HT-29 (cell line): ENCODE measurements at places on chromosomes 7 and 10.
A peak's percentile ranks its signal among the peaks of the same experiment; 100 is the strongest.

DNA sequence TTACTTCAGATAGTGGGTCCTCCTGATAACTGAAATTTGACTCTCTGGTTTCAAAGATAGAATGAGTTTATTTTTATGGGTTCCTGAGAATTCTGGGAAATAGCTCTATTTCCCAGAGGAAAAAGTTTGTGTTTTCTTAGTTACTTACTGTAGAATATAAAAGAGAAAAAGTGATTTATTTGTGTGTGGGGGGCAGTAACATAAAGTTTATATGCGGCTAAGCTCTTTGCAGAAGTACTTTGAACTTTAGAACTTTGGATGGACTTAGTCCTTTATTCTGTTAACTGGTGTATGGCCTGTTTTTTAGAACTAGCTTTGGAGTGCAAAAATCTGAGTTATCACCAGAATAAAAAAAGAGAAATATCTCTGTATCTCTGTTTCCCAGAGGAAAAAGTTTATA lies 157.1 kb downstream of the BBS9 start:
- no peak for DNase-seq

DNA sequence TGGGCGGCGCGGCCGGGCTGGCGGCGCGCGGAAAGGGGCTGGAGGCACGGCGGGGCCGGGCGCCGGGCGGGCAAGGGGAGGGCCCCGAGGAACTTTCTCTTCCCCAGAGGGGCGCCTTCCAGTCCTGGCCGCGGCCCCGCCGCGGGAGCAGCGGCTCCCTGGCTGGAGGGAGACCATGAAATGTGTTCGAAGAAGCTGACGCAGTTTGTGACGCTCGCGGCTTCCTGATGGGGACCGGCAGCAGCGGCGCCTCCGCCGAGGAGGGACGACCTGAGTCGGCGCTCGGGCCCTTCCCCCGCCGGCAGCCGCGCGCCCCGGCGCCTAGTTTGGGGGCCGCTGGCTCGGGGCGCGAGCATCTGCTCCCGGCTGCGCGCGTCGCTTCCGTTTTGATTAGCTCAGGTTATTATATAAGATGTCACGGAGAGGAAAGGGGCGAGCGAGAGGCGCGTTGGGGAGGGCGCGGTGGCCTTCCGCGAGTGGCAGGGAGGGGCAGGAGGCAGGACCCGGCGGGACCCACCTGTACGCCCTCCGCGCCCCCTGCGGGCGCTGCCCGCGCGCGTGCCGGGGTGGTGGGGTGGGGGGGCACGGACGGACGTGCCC lies 57.1 kb upstream of the PCGF5 start:
- peak; percentile 55 for DNase-seq

- DNase-seq = no peak
These were observed 2.4 kb upstream of the EXOC6 start for GRCh38 chr10:92845921-92846320.

GRCh38 chr7:5489991-5490536 lies 66.4 kb upstream of the TNRC18 start:
- no peak for DNase-seq

- peak; percentile 77 for DNase-seq
These were observed 905 bp downstream of the C1GALT1 start for GRCh38 chr7:7183061-7183837.

DNA sequence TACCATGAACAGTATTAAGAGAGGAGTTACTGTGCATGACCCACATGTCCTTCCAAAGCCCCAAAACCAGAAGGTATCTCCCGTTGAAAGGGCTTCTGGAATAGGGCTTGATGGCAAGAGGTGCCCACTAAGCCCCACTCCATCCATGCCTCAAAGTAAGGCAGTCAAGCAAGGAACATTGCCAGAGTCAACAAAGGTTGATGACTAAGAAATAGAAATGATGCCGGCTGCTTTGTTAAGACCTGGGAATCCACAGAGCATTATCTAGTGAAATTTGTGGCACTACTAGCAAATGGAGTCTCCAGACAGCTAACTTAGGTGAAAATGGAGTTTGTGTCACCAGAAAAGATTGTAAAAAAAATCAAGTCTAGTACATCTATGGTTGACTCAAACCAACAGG lies 6.2 kb downstream of the SFR1 start:
- no peak for DNase-seq

DNA sequence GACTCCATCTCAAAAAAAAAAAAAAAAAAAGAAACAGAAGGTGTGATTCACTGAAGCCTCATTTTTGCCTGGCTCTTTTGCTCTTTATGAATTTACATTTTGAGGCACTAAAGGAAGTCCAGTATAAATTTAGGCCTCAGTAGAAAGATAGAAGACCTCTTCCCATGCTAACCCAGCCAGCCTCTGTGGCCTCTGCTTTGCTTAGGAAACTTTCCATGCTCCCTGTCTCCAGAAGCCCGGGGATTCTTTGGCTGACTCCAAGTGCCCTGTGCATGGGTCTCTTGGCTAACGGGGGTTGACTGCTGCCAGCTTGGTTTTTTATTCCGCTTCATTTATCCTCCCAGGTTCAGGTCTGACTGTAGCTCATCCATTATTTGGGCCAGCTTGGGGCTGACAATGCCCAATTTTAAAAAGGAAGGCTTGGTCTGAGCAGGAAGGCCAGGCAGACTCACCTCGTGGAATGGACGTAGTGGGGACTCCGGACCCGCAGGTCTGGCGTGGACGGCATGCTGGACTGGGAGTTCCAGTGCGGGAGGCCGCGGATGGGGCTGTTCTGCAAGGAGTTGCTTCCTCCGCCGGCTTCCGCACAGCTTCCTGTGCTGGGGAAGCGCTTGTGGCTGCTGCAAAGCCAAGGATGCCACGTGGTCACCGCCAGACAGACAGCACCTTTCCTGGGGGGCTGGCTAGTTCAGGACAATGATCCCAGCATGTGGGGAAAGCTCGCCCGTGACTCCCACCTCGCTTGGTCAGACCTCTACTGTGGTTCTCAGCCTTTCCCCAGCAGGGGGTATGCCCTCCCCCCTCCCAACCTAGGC lies 72.3 kb downstream of the PRPF18 start:
- no peak for DNase-seq

DNA sequence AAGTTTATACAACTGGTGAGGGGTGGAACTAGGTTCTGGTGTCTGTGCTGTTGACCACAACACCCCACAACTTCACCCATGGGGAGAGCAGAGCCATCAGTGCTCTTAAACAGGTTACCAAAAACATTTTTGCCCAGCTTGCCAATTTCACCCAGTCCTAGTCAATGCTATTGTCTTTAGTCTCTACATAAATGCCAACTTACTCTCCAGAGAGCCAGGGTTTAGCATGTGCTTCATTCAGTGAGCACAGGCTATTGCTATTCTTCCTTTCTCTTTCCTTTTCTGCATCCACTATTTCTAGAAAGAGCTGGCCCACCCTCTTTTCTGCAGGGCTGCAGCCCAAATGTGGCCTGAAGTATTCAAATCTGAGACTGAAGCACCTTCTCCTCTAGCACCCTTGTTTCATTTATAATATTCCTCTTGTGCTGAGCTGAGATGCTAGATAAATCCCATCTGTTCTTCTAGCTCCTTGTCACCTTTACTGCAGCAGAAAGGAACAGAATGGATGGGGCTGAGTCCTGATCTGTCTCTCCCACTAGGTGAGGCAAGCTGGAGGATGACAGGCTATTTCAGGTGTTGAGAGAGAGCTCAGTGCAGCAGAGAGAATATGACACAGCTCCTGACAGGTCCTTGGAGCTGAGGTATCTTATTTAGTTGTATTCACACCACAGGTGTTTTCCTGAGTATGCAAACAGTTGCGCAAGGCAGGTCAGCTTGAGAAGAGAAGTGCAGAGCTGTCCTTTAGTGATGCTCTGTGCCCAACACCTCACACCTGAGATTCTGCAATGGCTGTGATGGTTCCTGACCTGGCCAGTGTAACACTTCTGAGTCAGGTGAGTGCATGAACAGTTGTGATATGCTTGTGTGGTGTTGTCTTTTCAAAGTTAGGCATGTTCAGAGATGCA lies 819.2 kb downstream of the CCSER2 start:
- no peak for DNase-seq

- no peak for DNase-seq
These were observed 537 bp downstream of the SH3PXD2A start for GRCh38 chr10:103854686-103855391.

DNA sequence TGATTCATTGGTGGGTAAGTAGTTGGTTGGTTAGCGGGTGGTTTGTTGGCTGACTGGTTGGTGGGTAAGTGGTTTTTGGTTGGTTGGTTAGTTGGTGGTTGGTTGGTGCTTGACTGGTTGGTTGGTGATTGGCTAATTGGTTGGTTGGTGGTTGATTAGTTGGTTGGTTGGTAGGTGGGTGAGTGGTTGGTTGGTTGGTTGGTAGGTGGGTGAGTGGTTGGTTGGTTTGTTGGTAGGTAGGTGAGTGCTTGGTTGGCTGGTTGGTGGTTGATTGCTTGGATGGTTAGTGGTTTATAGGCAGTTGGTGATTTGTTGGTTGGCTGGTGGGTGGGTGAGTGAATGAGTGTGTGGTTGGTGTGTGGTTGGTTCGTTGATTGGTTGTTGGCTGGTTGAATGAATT lies 44.2 kb downstream of the CALML3 start:
- DNase-seq = no peak

DNA sequence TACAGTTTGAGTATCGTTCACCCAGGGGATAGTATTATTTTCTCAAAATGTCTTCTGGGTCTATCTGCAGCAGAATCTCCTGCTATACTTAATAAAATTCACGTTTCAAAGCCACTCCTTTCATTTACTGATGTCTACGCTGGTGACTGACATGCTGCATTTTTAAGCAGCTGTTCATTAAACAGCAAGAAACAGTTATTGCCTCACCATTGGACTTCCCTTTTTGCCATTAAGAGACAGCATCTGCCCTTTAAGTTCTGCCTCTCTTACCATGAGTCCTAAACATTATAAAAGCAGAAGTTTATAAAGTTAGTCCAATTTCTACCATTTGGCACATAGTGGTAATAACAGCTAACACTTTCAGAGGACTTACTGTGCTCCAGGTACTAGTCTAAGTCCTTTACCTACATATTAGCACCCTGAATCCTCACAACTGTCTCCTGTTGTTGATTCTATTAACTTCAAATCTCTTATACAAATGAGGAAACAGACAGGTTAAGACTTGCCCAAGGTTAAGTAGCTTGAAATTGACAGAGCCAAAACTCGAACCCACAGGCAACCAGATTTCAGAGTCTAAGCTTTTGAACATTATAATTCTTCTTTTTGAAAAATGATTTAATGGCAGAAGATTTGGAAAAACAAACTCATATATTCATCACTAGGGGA lies 169.5 kb downstream of the SNX13 start:
- no peak for DNase-seq

DNA sequence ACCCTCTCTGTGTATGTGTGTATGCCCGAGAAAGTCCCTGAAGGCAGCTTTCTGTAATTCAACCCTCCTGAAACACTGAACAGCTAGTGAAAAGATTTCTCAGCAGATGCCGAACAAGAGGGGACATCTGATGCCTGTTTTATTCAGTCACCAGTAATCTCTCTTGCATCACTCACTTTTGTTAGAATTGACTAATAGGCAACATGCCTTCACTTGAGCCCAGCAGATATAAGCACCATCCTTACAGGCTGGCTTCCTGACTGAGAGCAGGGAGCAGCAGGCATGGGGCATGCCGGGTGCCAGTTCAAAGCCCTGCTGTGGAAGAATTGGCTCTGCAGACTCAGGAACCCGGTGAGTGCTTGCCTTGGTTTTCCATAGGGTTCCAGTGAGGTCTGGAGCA lies at the start of gene ABCA13:
ABCA13 (plus strand) TSS at position 257 of the 400 bp plus-strand sequence; CDS start at position 283, 26 bp downstream.
- DNase-seq = no peak

DNA sequence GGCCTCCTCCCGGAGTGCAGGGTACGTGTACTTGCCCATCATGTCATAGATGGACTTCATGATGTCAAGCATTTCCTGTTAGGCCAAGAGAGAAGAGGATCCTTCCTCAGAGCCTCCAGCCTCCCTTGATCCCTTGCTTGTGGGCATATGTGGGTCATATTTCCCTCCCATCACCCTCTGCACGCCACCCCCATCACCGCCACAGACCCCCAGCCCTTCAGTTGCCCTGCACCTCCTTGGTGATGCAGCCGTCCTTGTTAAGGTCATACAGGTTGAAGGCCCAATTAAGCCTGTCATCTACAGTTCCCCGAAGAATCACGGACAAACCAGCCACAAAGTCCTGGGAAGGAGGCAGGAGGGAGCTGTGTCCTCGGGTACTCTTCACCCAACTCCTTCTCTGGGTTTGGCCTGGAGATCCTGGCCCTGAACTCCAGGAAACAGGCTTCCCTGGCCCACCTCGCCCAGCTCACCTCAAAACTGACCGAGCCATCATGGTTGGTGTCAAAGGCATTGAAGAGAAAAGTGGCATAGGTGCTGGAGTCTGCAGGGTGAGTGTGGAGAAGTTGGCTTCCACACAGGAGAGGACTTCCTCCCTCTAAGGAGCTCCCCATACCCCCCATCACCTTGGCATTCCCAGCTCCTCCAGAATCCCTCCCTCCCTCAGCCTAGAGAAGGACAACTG lies 9.8 kb upstream of the OGA start:
- no peak for DNase-seq

DNA sequence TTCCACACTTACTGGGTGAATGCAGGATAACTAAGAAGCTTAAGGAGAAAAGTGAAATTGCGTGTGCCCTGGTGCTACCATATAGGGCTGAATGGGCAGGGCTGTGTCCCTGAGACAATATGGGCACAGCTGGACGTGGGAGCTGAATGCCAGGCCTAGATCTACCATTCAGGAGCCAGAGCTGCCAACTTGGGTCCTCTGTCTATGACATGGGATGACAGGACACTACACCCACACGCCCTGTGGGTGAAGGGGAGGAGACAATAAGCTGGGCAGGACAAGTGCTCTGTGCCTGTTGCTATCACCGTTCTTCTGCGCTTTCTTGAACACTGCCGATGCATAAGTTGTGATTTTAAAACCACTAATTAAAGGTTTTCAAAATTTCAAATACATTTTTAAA lies 293.9 kb downstream of the TNS3 start:
- DNase-seq = no peak

GRCh38 chr10:118161461-118162246 lies 114.9 kb upstream of the RAB11FIP2 start:
- no peak for DNase-seq

GRCh38 chr7:34596887-34597286 lies 61.1 kb upstream of the NPSR1 start:
- DNase-seq = peak; percentile 54

DNA sequence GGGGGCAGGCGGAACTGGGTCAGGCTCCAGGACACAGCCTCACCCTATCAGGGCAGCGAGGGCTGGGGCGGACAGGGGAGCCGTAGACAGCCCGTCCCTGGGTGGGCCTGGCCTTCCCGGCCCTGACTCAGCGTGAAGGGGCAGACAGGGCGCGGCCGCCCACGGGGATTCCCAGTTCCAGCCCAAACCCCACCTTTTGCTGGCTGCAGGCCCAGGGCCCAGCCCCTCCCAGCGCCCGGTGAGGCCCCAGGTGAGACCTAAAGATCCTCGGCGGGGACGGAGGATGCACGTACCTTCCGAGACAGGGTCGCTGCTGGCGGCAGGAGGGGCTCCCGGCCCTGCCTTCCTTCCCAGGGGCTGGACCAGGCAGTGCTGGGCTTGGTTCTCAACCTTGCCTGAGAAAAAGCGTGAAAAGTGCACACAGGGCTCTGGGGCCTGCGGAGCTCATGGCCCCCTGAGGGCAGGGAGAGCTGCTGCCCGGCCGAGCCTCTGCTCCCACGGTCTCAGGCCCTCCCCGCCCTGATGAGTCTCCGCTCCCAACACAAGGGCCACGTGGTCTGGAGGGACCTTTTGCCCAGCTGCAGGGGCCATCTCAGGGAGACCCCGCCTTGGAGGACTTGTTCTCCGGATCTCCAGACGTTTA lies 43.9 kb upstream of the DNAJB6 start:
- DNase-seq = peak; percentile 37
